Activated T-helper 9 cell treated with anti-CD3 and anti-CD28 coated beads, Interleukin-2, amount 50 U/mL, for 16 hours (primary cell): ENCODE measurements at places on chromosomes 1 and 21.

- no peak for DNase-seq
These were observed 37.8 kb downstream of the GPA33 start for GRCh38 chr1:167052389-167052788.

DNA sequence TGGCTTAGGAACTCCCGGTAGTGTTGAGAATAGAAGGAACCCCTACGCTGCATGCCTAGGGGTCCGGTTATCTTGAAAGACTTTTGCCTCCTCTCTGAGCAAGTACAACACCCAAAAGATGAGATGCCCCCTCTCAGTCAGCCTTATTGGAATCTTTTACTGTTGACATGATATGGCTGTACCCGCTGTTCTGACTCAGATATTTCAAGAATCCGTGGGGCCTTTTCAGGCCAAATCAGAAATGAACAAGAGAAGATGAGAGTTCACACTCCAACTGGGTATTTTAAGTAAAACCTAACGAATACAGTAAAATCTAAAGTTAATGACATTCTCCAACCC lies 164.2 kb downstream of the PPIAL4G start:
- DNase-seq: no peak

DNA sequence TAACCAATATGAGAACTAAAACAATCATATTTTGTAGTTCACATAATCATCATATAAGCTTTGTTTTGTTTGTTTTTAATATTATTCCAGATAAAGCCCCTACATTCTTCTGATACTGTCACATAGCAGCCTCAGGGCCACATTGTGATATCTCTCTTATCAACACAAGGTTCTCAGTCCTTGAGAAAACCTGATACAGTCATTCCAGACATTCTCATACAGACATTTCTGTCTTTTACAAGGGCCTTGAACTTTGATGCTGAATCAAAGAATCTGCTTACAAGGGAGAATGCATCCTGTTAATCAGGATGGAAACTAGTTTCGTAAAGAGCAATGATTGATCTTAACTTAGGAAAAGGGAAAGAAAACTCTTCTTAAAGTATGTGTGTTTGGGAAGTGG lies 12.7 kb upstream of the VCAM1 start:
- DNase-seq: no peak

- no peak for DNase-seq
These were observed 14.3 kb downstream of the FOXJ3 start for GRCh38 chr1:42320708-42321107.

DNA sequence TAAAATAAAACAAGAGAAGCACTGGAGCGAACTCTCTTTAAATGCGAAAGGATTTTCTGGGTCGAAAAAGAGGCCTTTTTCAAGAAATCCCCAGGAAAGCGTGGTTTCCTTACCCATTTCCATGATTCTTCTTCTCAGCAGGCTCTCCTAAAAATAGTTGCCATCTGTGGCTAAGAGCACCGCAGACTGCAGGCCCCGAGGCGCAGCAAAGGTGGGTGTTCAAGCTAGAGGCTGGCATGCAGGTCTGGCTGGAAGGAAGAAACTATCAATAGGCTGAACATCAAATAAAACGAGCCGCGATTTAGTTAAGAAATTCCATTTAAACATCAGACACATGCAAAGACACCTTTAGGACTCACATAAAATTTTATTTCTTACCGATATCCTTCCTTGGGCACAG lies 135.1 kb downstream of the ADAMTS1 start:
- no peak for DNase-seq

DNA sequence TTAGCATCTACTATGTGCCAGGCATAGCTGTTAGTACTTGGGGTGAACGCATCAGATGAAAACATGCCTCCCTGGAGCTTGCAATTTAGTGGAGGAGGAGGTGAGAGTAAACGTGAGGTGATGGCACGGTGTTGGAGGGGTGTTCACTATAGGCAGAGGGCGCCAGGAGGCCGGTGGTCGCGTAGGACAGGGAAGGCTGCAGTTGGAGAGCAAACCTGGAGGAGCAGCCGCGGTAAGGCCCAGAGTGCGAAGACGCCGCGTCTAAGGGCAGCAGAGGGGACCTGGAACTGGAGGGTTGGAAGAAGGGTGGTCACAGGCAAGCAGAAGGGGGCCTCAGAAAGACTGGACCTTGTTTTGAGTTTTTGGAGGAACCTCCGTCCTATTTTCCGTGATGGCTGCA lies 30.2 kb upstream of the TRIM17 start:
- DNase-seq: no peak

DNA sequence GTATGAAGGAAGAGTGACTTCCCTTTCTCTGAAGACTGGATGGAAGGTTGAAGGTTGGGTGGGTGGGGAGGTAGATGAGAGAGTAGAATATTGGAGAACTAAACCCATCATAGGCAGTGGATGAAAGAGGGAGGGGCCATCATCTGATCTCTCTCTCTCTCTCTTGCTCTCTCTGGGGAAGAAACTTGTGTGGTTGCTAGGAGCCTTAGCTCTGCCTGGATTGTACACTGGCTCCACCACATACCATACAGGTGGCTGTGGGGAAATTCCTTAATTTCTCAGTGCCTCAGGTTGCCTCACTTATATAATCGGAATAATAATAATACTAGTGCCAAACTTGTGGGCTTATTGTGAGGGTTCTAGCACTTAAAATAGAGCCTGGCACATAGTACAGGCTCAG lies 9.5 kb downstream of the XCL1 start:
- DNase-seq: no peak

DNA sequence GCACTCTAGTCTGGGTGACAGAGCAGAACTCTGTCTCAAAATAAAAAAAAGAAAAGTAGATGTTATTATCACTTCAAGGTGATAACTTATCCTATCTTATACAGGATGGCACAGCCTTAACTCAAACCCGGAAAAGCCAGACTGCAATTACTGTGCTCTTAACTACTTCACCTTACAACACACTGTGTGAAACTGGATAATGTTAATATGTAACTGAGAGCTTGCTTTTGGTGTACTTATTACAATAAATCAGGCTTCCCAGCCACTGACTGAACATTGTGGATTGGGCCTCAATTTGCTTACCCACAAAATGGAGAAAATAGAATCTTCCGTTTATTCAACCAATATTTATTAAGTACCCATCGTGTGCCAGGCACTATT lies 1.4 kb downstream of the ORC1 start:
- DNase-seq: no peak
